RPMI8226 (cell line): ENCODE measurements at places on chromosomes 3 and 15.

GRCh38 chr3:66276705-66277274 lies 56.0 kb downstream of the SLC25A26 start:
- DNase-seq = peak; percentile 60

DNA sequence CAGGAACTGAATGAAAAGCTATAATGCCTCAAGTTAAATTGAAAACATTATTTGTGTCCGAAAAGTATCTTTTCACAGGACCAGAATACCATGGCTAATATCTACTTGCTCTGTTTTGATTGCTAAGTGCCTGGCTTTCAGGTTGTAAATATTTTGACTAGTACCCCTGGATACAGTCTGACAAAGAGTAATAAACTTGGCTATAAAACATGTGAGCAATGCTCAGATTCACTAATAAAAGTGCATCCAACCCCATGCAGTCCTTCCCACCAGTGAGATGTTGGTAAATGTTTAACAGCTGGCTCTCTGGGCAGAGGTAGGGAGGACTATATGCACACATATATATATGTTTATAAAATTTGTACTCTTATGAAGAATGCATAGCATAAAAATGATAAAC lies 281.8 kb upstream of the TGFBR2 start:
- DNase-seq = no peak

- no peak for DNase-seq
These were observed 492.7 kb downstream of the AGBL1 start for GRCh38 chr15:86572368-86572841.

- DNase-seq = no peak
These were observed 5.2 kb upstream of the TBC1D2B start for GRCh38 chr15:78082743-78083110.

DNA sequence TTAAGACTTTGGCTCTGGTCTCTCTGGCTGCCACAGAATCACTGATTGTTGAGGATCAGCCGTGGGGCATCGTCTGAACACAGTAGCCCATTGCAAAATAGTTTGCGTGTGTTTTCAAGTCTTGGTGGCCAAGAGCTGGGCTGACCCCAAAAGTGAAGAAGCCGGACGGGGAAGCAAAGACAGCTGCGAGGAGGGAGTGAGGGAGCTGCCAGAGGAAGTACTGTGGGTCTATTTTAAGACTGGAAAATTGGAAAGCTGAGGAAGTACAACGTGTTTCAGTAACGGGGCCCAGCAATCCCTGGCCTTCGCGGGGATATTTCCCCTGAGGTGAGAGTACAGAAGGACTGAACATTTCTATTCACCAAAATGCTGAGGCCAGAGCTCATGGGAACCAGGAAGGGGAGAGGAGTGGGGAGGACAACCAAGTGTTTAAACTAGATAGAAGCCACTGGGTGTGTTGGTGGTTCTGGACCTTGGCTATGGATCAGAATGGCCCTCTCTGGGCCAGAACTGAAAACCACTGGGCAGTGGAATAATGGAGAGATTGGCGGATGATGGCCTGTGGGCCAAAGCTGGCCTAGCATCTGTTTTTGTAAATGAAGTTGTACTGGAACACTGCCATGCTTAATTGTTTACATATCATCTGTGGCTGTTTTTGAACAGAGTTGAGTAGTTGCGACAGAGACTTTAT lies 34.1 kb upstream of the LIMD1 start:
- no peak for DNase-seq

- no peak for DNase-seq
These were observed 8.2 kb downstream of the KY start for GRCh38 chr3:134642445-134643149.

DNA sequence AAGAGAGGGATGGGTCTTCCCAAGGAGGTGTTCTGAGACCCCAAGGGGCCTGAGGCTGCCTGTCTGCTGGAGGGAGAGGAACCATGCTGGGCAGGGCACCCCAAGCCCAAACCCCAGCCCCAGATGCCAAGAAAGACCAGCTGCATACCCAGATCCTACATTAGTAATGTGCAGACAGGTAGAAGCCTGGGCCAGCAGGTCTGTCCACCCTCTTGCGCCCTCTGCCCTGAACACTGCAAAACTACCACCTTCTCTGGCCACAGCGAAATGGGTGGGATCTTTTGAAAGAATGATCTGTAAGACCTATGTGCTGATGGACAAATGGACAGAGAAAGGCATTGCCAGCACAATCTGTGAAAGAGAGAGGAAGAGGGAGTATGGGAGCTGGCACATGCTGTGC lies 283.2 kb downstream of the EPHB1 start:
- DNase-seq = no peak

GRCh38 chr15:95609096-95609495 lies 721.4 kb upstream of the NR2F2 start:
- DNase-seq = no peak

- no peak for DNase-seq
These were observed 76.8 kb downstream of the THBS1 start for GRCh38 chr15:39657668-39658067.

DNA sequence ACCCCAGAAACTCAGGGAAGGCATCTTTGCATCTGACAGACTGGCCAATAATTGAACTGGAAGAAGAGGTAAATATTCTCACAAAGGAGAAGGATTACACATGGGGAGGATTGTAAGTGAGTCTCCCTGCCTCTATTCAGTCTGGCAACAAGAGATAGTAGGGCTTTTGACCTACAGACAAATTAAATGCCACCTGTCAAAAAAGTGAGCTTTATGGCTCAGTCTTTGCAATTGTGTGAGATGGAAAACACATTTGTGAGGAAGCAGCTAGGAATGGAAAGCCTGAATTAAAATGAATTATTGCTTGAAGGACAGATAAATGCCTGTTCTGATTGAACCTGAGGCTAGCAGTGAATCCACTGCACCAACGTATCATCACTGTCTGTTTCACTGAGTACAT lies 173.3 kb upstream of the GOLIM4 start:
- no peak for DNase-seq

DNA sequence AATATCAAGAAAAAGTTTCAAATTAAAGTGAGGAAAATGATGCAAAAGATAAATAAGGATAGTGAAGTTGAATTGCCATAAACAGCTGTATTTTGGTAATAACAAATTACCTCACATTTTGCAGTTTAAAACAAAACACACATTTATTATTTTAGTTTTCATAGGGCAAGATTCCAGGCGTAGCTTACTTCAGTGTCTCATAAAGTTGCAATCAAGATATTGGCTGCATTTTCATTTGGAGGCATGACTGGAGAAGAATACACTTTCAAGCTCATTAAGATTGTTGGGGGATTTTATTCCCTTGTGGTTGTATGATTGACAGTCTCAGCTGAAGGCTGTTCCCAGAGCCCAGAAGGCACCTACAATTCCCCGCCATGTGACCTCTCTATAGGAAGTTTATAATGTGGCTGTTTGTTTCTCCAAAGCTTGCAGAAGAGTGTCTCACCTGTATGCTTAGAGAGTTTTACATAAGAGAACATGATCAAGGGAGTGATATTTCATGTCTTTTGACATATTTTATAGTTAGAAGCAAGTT lies 151.4 kb downstream of the OTOL1 start:
- no peak for DNase-seq

DNA sequence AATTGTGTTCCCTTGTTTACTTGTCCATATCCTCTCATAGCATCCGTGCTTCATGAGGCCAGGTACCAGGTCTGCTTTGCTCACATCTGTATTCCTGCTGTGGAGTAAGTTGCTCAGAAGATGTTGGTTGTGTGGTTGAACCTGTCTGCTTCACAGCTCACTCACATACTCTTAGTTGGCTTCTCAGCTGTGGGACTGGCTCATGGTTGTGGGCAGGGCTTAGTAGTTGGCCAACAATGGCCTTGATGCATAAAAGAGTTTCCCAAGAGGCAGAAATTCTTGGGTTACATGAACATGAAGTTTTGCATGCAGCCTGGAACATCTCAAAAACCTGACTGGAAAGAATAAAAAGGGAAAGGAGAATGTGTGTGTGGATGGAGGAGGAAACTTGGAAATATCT lies 17.0 kb downstream of the CELF6 start:
- no peak for DNase-seq

GRCh38 chr15:66885281-66885915 lies 180.0 kb upstream of the SMAD3 start:
- no peak for DNase-seq

GRCh38 chr3:10549617-10550230 lies 44.3 kb upstream of the ATP2B2 start:
- DNase-seq = no peak

DNA sequence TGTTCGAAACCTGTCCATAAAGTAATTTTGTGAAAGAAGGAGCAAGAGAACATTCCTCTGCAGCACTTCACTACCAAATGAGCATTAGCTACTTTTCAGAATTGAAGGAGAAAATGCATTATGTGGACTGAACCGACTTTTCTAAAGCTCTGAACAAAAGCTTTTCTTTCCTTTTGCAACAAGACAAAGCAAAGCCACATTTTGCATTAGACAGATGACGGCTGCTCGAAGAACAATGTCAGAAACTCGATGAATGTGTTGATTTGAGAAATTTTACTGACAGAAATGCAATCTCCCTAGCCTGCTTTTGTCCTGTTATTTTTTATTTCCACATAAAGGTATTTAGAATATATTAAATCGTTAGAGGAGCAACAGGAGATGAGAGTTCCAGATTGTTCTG lies 44.4 kb downstream of the AGTR1 start:
- DNase-seq = no peak

DNA sequence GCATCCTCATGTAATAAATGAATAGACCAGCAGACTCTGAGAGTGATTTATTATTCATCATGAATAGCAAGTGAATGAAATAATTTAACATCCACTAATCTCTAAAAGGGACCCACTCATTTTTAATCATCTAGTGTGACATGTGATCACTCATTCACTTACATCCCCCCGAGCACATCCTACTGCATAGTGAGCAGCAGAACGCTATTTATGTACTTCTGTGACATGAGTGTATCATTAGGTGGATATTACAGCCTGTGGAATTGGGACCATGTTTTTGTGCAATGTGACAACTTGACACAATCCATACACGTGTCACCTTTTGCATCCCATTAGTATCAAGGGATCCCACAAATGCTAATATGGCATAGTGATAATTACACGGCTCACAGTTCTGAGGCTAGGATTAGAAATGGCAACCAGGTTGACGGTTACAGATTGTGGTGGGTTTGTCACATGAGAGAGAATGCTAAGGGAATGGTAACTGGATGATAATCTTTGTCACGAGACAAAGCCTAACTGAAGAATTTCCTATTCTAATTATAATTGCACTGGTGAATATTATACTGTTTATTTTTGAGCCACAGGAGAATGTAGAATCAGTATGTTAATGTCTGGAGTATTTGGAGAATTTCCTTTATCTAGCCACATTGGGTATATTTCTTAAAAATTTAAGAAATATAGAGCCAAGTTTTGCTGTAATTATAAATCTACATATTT lies 595.2 kb upstream of the TBL1XR1 start:
- DNase-seq = no peak

DNA sequence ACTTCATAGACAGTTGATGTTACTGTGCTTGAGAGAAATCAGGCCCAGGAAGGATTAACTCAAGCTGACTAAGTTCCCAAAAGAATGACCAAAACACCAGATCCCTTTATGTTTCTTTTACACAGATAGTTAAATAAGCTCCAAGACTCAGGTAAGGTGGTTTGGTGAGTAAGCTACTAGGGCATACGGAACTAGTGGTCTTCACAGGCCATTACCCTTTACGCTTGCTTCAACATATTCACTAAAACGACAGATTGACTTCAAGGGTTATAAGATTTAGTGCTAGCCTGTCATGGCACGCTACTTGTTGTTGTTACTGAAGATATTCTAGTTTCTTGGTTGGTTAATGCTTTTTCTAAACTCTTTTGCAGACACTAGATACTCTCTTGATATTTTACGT lies 369.3 kb downstream of the LPP start:
- no peak for DNase-seq

- no peak for DNase-seq
These were observed 8.7 kb downstream of the ZDHHC19 start for GRCh38 chr3:196202516-196202970.

GRCh38 chr3:113179235-113179824 lies 32.0 kb upstream of the BOC start:
- no peak for DNase-seq

GRCh38 chr15:63683343-63683951 lies 86.3 kb downstream of the FBXL22 start:
- DNase-seq = no peak

GRCh38 chr3:108985844-108986243 lies 32.2 kb upstream of the GUCA1C start:
- no peak for DNase-seq

GRCh38 chr3:4021162-4021561 lies 221.9 kb downstream of the LRRN1 start:
- DNase-seq = no peak

- peak; percentile 54 for DNase-seq
These were observed 70.8 kb upstream of the MBNL1 start for GRCh38 chr3:152197937-152198336.

DNA sequence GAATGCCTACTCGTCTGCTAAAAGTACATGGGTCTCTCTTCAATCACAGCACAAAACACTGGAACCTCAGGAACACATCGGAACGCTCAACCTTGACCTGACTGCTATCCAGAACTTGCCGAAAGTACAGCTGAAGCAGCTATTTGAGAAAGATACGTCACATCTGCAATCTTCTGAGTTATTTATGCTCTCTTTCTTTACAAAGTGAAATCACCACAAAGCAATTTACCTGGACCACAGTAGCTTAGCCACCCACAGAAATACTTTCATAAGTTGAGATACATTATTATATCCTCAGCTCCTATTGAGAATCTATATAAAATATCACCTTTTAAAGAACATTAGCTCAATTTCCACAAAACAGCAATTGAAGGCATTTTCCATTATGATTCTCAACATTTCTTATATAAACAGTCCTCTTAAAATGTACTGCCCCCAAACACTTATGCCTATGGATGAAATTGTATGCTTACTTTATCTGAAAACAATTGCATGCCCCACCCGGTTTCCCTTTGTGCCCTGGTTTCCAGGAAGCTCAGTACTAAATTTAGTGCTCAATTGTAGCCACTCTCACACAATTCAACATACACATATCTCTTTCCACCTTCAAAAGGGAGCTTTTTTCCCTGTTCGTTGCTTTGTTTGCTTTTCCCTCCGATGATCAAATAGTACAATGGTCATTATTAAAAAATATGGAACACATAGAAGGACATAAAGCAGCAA lies 31.8 kb downstream of the HEG1 start:
- DNase-seq = no peak

DNA sequence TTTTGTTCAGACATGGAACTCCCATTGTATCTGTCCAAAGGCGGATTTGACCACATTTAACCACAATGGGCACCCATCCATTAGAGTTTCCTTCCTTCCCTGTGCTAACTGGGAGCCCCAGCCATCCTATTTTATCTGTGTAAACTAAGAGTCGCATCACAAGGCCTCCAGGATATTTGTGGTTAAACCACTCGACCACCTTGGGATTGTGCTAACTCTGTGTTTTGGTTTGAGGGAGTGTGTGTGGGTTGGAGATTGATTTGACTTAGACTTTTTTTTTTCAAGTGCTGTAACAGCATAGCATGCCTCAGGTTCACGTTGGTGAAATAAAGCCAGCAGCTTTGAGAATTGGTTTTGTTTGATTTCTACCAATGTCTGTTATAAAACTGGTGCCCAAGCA lies 100.4 kb upstream of the TP63 start:
- no peak for DNase-seq
